ENCODE measurements at places on chromosomes 5 and 9.

- DNase-seq, result peak; percentile 43
Observed at GRCh38 chr5:171989276-171989675, 17.2 kb downstream of the FBXW11 start.

DNA sequence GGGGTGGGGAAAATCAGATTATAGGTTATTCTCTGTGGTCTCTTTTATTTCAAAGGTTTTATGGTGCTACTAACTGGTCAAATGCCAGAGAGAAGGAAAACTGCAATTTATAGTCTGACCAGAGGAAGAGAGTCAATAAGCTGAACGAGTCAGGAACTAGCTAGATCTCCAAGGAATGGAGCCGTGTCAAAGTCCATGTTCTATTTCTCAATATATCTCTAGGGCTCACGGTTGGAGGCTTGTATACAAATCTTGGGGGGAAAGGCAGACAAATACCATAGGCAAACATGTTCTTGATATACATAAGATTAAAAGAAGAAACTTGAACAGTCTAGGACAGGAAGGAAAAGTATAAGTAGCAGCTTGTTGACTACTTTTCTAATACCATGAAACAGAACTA is 627.1 kb downstream of the PDE4D start:
- no peak for DNase-seq

DNA sequence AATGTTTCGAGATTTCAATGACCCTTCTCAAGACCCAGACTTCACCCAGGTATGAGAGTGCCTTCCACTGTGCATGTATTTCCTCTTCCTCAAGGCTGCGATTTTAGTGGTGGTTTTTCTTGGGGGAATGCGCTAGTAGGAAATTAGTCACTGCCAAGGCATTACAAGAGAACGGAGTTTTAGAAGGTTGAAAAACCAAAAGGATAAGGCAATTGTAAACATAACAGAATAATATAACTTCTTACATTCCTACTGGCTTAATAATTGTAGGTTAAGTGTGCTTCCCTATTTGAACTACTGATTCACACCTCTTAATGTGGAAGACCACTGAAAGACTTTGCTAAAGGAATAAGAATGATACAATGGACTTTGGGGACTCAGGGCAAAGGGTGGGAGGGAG is 38.9 kb downstream of the ACO1 start:
- no peak for DNase-seq

DNA sequence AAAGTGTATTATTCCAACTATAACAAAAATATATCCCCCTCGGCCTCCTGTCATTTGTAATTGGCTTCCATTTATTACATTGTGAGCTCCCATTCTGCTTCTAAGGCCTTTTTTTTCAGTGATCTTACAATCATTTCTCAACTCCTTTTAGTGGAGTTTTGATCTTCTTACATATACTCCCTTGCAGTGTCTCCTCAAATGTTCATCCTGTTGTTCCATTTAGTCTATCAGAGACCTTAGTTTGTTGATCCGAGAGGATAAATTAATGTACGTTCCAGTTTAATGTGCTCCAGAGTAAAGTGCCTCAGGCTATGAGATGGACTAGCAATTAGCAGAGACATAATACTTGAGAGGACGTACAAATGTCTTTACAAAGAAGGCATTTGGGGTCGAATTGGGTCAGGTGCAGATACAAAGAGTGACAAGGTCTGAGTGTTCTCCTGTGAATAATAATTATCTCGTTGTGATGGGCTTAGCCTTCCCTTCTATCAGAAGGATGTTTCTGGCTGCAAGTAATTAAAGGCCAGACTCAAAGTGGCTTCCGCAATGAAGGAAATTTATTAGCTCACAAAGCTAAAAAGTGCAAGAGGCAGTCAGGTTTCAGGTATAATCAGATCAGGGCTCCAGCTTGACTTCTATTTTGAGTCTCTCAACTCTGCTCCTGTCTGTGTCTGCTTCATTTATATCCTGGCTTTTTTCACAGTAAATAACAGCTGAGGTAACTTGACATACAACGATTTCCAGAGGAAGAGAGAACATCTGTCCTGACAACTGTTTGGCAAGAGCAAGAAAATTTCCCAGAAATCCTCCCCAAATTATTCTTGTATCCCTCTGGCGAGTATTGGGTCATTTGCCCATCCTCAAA is 30.1 kb downstream of the ARRDC3 start:
- DNase-seq, result no peak

- DNase-seq, result peak; percentile 4
Observed at GRCh38 chr5:374631-375335, 53.3 kb downstream of the AHRR start.

DNA sequence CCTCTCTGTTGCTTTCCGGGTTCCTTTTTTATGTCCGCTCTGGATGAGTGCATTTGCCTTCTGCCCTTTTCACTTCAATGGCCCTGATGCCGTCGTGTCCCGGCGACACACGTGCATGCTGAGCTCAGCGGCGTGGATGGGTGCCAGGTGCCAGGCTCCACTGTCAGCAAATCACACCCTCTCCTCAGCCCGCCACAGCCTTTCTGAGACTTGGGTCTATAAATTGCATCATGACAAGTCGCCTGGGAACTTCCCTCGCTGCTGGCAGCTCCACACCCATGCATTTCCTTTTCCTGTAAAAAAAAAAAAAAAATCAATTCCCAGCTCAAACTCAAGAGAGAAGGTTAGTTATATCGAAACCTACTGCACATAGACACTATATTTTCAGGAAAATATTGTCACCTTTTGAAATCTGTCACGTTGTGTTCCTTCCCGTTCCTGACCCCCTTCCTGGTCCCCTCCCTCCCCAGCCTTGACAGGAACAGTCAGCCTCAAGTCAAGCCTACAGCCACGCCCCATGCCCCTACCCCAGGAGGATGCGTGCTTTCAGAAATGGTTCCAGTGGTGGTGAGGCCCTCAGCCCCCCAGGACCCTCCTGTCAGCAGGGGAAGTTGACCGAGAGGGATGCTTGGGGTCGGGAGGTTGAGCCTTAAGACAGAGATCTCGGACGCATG is 110.3 kb upstream of the PTCH1 start:
- DNase-seq, result peak; percentile 48

DNA sequence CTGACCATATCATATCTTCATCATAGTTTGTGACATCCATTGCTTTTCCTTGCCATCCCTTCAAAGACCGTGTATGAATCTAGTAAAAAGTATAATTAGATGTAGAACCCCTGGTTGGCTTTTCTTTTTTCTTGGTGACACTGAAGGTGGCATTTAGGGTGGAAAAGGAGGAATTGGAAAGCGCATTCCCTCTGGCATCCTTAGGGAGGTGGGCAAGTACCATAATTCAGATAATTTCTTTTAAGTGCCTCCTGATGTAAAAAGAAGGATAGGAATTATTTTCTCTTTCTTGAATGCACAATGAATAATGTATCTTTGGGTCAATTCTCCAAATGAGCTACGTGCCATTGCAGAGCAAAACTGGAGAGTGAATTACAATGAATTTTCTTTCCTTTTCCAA is 73.2 kb upstream of the SMARCA2 start:
- no peak for DNase-seq

DNA sequence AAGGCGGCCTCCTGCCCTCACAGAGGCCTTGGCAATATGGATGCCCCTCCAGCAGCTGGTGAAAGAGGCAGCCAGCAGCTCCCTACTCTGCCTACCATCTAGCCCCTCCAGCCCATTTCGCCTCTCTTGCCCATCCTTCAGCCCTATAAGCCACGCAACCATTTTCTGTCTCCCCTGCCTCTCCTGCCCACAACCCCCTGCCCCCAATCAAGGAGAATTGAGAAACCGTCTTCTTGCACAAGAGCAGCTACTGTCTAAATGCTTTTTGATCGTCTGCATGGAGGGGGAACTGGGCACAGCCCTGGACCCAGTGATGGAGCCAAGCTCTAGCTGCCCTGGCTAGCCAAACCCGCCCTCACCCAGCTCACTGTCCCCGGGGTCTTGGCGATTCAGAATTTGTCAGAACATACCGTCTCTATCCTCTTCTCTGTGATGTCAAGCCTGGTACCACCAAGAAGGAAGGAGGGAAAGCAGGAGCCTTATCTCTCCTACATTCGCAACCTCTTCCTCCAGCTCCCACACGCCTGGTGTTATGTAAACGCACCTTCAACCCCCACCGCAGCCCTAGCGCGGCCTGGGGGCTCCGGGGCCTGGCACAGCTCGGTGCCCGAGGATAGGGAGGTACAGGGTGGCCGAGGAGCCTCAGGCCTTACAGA is 1.2 kb downstream of the SPRY4 start:
- no peak for DNase-seq

Measured in stimulated activated CD4-positive, alpha-beta T cell treated with anti-CD3 and anti-CD28 coated beads, Interleukin-4, amount 100 ng/mL, for 24 hours (primary cell).